ENCODE measurements at places on chromosomes 3 and 15.

- no peak for DNase-seq
Observed at GRCh38 chr3:78647726-78648125, 1120.1 kb downstream of the ROBO1 start.

- no peak for DNase-seq
Observed at GRCh38 chr3:10157031-10157430, 7.7 kb upstream of the IRAK2 start.

DNA sequence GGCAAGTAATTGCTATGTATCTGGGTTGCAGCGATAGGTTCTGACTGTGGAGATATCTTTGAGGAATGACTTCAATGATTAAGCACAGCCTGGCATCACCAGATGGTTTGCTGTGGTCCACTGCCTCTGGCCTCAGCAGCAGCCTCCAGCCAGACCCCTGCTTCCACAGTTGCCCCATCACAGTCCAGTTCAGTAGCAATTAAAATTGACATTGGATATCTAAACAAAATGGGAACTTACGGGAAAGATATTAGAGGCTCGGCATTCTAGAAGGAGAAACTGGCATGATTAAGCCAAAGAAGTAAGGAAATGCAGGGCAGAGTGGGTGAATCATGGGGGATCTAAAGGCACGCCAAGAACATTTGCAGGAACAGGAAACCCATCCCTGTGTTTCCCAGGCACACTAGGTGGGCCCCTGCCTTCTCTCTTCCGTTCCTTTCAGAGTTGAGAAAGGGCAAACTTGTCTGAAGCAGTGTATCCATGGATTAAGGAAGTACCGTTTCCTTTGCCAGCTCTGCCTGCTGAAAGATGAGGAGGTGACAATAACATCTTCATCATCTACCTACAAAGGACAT, 36.3 kb upstream of the SH3BP5 start:
- no peak for DNase-seq

- DNase-seq: no peak
Observed at GRCh38 chr3:151062611-151063010, 22.9 kb upstream of the MED12L start.

DNA sequence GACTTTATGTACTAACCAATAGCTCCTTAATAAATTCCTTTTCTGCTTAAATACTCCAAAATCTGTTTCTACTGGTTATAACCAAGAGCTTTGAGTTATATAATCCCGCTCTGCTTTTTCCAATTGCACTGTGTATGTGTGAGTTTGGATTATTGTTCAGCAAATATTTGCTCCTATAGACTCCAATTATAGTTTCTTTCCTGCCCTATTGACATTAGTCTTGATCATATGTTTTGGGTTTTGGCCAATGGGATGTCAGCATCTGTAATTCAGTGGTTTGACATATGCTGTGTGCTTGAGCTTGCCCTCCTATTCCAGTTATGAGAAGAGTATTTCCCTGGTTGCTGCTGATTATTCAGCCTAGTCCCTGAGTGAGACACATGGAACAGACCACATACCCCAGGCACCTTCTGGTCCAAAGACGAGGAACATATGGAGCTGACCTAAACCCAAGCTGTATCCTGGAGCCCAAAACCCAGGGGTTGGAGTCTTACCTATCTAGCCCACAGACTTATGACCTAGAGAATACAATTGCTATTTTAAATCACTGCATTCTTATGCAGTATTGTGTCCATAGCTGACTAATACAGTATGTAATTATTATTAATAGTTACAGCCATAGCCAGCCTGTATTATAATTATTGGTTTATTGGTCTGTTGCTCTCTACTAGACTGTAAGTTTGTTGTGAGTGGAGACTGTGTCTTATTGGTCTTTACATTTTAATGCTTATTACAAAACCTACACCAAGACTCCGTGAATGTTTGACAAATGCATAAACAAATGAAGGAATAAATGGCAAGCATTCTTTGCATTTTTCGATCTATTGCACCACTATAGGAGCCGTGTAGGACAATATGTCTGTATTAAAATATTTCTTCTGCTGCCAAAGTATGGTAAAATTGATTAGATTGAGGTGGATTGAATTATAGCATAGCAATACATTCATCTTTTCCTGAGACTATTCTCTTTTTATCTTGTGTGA, 11.7 kb upstream of the ZNF280D start:
- no peak for DNase-seq

DNA sequence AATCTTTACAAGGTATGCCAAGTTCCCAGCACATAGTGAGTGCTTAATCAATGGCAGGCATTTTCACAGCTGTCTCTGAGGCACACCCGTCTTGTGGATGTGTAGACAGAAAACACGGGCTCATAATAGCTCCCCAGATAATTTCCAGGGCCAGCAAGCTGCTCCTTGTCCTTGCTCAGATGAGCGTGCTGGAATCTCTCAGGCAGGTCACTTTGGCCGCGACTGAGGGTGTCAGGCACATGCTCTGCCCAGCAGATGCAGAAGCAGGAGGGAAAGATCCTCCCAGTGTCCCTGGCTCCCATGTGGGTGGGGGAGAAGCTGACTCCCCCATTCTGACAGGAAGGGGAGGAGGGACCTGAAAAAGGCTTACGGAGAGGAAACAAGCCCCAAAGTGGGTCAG, 35.6 kb upstream of the SLC6A1 start:
- DNase-seq: no peak

- DNase-seq: no peak
Observed at GRCh38 chr3:119810018-119810435, 28.1 kb downstream of the NR1I2 start.

DNA sequence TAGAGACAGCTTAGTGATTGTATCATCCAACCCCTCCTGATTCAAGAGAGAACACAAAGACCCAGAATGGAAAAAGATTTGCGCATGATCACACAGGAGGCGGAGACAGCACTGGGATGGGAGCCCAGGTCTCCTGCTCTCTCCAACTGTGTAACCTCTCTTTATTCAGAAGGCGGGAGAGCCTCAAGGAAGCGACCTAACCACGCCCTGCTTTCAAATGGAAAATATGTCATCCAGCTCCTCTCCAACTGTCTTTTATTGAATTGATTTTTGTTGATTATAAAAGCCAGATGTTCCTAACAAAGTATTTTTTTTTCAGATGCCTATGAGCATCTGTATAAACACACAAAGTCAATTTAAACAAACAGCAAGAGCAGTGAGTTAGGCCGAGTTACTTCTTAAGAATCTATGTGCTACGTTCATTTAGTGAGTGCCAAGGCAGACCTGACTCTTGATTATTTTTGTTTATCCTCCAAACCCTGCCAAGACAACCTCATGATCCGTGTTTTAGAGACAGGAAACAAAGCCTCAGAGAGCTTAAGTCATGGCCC, 74.5 kb downstream of the BFSP2 start:
- no peak for DNase-seq

DNA sequence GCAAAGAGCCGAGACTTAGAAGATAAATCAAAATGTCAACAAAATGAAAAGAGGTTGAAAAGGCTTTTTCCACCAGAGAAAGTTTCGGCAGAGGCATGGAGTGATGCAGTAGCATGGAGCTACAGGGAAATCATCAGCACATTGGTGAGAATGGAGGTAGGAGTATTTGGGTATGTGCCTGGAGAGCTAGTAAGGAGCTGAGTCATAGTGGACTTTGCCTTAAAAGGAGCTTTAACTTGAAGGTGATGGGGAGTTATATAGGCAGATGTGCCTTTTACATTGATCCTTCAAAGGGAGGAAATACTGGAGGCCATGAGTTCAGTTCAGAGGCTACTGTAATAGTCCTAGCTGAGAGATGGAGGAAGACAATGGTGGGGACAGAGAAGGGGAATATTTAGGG, 44.3 kb downstream of the IL5RA start:
- peak; percentile 53 for DNase-seq

GRCh38 chr3:44159696-44160300, 81.9 kb upstream of the TOPAZ1 start:
- DNase-seq: no peak

- DNase-seq: no peak
Observed at GRCh38 chr3:124140746-124141145, 148.8 kb upstream of the ROPN1 start.

GRCh38 chr3:90055666-90056065, 948.2 kb downstream of the EPHA3 start:
- no peak for DNase-seq

- DNase-seq: no peak
Observed at GRCh38 chr3:127083778-127084397, 101.0 kb downstream of the PLXNA1 start.
